GM23248 (cell line): ENCODE measurements at places on chromosomes 6 and 20.
A peak's percentile ranks its signal among the peaks of the same experiment; 100 is the strongest.

DNA sequence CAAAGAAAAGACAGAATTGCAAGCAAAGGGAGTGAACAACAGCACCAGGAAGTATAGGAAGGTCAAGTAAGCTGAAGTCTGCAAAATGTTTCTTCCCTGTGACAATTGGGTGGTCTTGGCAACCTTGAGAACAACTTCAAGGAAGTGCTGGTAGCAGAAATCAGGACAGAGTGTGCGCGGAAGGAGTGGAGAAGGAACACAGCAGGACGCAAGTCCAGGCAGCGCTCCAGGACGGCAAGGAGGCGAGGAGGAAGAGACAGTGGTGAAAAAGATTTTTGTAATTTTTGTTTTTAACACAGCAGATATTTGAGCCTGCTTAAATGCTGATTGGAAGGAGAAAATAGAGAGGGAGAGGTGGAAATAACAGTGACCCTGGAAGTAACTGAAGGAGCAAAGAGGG lies 141.7 kb downstream of the F13A1 start:
- DNase-seq, result no peak

DNA sequence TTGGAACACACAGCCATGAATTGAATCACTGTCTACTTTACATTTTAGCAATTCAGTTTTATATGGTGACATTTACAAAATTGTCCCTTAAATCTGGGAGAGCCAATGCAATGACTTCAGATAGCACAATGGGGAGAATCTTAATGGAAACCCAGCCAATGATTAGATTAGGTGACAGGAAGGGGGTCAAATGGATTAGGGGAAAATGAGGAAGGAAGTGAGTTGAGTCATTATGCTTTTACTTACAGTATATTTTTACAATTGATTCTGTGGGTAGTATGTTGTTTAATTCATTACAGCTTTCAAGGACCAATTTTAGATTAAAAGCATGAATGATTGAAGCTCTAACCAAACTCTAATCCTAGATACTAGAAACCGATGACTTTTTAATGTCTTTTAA lies 229.8 kb downstream of the SOX4 start:
- DNase-seq, result no peak

- DNase-seq, result peak; percentile 66
These were observed 196.5 kb downstream of the ARHGAP18 start for GRCh38 chr6:129513471-129513870.

- DNase-seq, result peak; percentile 69
These were observed 96.1 kb upstream of the BHLHE23 start for GRCh38 chr20:63102721-63103375.

GRCh38 chr6:169227116-169227515 lies 26.5 kb downstream of the THBS2 start:
- DNase-seq, result no peak

- peak; percentile 58 for DNase-seq
These were observed 197.3 kb upstream of the PROKR2 start for GRCh38 chr20:5513975-5514516.

GRCh38 chr20:41649489-41649888 lies 31.3 kb upstream of the CHD6 start:
- DNase-seq, result no peak

DNA sequence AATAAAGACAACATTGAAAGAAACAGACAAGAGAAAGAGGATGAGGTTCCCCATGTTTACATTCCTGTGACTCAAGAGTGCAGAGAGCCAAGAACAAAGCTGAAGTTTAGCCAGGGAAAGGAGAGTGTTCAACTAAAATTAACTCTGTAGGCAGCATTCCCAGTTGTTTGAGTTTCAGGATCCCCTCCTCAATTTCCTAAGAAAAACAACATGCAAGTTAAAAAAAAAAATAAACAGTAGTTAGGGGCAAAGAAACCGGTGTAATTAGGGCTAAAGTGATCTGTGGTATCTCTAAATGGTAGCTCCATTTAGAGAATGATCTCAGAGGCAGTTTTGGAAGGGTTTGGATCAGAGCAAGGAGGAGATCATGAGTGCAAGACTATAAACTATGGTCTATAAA lies 30.9 kb upstream of the RAB23 start:
- DNase-seq, result peak; percentile 74

DNA sequence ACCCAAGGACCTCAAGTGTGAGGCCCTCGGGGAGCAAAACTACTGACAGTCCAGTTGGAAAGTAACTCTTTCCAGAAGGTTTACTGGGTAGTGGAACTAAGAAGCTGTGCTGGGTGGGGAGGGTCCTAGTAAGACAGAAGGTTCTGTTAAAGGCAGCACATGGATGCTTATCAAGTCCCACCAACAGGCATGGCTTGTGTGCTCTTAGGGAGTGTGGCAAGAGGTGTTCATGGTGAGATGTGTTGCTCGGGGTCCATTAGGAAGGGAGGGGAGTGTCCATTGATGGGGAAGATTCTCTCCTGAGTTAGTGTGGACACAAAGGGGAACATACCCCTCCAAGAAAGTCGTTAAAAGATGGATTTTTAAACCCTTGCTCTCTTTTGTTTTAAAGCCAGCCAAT lies 120.6 kb downstream of the LY86 start:
- DNase-seq, result no peak

DNA sequence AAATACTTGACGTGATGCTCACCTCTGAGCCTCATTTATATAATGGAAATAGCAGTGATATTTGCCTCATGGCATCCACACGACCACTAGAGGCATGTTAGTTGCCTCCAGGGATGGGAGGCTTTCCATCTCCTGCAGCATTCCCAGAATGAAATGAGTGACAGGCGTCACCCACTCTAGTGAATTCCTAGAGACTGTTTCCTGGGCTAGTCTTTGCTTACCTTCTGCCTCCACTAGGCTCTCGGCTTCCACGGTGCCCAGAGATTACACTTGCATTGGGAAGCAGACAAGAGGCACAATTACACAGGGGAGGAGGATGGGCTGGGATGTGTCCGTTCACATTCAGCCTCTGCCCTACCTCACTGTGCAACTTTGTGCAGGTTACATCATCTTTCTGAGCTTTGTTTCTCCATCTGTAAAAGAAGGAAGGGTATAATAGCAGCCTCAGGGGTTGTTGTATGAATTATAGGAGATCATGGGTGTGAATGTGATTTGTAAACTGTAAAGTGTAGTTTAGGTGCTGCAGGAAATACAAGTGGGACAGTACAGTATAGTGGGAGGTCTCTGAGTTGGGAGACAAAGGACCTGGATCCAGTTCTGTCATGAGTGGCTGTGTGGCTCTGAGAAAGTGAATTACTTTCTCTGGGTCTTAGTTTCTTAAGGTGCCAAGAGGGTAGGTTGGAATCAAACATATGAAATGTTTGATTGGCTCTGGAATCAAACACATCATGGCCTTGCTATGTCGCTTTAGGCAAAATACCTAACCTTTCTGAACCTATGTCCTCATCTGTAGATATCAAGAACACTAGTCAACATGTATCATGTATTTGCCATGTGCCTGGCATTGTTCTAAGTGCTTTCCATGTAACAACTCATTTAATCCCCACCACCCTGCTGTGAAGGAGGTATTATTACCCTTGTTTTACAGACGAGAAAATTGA lies 3.6 kb upstream of the VSTM2L start:
- no peak for DNase-seq

- DNase-seq, result no peak
These were observed 36.9 kb upstream of the CD93 start for GRCh38 chr20:23122796-23123655.

DNA sequence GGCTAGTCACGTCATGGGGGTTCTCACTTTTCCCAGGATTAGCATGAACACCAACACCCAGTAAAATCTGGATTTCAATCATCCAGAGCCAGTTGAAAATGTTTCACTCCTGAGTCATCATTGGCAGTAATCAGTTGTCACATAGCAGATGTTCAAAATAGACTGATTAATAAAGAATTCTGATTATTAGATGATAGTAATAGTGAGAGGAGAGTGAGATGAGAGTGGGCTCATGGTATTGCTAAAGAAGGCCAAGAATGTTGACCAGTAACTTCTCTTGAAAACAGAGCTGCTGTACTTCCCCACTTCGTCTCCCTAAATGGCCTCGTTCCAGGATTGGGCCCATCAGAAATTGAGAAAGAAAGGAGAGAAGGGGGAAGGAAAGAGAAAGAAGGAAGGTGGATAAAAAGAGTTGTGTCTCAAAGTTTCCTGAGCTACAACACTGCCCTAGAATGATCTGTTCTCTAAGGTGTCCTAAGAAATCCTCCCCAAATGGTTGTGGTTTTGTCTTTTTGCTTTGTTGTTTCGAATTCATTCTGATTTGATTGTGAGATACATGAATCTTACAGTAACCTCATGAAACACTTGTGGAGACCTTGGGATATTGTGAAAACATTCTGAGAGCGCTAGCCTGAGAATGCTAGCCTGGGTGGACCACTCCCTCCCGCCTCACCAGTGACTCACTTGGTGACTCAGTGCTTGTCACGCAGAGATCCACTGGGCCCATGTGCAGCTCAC lies 502.2 kb upstream of the JARID2 start:
- DNase-seq, result peak; percentile 99

DNA sequence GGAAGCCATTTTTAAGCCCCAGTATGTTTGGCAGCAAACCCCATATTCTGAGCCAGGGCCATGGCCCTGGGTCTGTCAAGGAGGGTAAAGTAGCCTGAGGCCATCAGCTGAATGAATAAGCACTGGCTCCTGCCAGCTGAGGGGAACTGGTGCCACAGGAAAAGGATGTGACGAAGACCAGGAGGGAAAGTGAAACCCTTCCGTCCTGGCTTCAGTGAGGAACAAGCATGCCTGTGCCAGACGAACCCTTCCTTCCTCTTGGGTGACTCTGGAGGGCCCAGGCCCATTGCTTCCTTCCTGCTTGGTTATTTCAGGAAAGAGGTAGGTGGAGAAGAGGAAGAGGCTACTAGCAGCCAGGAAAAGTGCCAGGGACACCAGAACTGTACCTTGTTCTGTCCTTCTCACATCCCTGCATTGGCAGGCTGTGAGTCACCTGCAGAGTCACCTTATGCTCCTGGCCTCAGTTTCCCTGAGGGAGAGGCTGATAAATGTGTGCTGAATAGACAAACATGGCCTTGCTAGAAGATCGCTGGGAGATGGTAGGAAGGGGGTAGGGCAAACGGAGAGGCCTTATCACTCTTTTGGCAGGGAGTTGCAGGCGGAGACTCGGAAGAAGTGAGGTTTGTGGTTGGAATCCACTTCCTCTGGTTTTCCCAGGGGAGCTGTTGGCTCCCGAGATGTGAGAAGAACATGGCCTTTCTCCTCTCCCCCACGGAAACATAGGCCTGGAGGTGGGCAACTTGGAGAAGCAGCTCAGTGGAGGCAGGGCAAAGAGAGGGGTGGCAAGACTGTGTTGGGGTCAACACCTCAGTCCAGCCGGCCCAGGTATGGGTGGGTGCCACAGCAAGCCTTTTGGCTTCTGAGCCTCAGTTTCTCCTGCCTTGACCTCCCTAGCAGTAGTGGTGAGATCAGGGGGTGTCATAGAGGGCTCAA lies 37.4 kb downstream of the COX4I2 start:
- peak; percentile 75 for DNase-seq

GRCh38 chr6:166258854-166259276 lies 49.3 kb downstream of the PRR18 start:
- DNase-seq, result no peak

DNA sequence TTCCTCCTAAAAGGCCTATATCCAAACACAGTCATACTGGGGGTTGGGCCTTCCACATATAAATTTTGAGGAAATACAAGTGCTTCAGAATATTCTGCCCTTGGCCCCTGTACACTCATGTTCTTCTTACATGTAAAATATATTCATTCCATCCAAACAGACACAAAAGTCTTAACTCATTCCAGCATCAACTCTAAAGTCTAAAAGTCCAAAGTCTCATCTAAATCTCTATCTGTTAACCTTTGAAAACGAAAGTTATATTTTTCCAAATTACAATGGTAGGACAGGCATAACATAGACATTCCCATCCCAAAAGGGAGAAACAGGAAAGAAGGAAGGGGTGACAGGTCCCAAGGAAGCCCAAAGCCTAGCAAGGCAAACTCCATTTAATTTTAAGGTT lies 215.4 kb upstream of the THBS2 start:
- no peak for DNase-seq

GRCh38 chr20:59259946-59260345 lies 40.5 kb upstream of the EDN3 start:
- no peak for DNase-seq

- peak; percentile 86 for DNase-seq
These were observed 6.8 kb downstream of the MKKS start for GRCh38 chr20:10427060-10427692.

- no peak for DNase-seq
These were observed 17.3 kb downstream of the VSTM2L start for GRCh38 chr20:37920270-37920669.

GRCh38 chr20:20719411-20719810 lies 7.0 kb upstream of the RALGAPA2 start:
- no peak for DNase-seq

- no peak for DNase-seq
These were observed 42.2 kb downstream of the TBC1D7 start for GRCh38 chr6:13286181-13286580.

GRCh38 chr6:73506246-73506645 lies 14.6 kb downstream of the EEF1A1 start:
- DNase-seq, result no peak

GRCh38 chr6:135088281-135088680 lies 33.7 kb upstream of the HBS1L start:
- no peak for DNase-seq

GRCh38 chr6:141483598-141484061 lies 649.1 kb upstream of the GJE1 start:
- peak; percentile 92 for DNase-seq

- DNase-seq, result peak; percentile 67
These were observed 2.3 kb upstream of the RAMACL start for GRCh38 chr6:166588691-166589336.

DNA sequence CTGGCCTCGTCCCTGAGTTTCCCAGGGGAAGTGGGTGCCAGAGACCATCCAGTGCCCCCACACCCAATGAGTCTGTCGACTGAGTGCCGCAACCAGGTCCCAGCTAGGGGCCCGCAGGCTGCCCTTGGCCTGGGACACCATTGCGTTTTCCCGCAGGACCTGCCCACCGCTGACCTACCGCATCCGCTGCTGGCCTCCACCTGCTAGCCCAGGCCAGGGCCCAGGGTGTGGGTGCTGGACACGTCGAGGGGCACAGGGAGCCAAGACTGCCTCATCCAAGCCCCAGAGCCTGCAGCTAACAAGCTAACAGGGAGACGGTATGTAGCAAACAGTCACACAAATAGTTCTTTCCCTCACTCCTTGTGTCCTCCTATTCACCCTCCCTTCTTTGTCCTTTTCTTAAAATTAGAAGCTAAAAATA lies 97.7 kb downstream of the TMEM242 start:
- peak; percentile 28 for DNase-seq

GRCh38 chr20:8557711-8558110 lies 425.6 kb downstream of the PLCB1 start:
- peak; percentile 50 for DNase-seq
